ENCODE measurements at places on chromosomes 6 and 20. TPM values are rescaled to one million over a fixed set of nuclear protein-coding genes. Genes with fewer than 3 reads are reported as not detected.

DNA sequence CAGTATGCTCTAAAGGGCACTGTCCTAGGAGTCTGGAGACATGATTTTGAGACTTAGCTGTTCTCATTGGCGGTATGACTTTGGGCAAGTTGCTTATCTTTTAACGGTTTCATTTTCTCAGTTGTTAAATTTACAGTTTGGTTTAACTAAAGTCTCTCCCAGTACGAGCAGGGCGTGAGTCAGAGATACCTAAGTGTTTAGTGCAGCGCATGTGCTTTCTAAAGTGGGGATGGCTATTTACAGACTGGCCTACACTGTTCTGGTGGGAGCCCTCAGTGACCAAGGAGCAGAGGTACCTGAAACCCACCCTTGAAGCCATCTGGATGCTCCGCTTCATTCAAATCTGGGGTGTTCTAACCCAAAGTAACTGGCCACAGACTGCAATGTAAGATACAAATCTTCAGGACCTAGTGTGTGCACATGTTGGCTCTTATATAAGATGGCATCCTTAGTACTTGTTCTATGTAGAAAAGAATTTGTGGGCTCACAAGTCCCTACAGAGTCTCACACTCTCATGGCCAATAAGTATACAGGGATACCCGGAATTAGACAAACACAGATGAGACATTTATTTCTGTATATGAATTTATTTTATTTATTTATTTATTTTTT is 10.7 kb downstream of the MSH5 start:
- DNase-seq = no peak

LY6G5B gene
- total RNA-seq = 14.7 TPM

DNA sequence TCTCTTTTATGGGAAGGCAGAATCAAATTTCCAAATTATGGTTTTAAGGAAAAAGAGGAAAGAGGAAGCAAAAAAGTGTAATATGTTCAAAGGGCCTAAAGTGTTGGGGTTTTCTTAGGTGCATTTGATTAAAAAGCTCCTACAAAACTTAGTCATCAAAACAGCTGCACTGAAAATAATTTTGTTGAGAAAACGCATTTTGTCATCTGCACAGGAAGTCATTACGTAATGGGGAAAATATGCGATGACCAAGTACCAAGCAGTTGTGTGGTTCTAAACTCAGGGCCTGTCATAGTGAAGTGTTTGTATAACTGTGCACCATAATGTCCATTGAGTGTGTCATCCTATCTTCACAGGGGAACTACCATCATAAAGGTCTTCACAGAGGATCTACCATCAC is 15.6 kb downstream of the HAO1 start:
- no peak for DNase-seq

BRPF3 gene
- total RNA-seq = 15.1 TPM

GRCh38 chr6:78701407-78701806 is 165.9 kb upstream of the IRAK1BP1 start:
- DNase-seq = no peak

GRCh38 chr6:44049989-44050871 is 77.0 kb downstream of the MRPL14 start:
- DNase-seq = no peak

MAK gene
- total RNA-seq = 0.27 TPM

DNA sequence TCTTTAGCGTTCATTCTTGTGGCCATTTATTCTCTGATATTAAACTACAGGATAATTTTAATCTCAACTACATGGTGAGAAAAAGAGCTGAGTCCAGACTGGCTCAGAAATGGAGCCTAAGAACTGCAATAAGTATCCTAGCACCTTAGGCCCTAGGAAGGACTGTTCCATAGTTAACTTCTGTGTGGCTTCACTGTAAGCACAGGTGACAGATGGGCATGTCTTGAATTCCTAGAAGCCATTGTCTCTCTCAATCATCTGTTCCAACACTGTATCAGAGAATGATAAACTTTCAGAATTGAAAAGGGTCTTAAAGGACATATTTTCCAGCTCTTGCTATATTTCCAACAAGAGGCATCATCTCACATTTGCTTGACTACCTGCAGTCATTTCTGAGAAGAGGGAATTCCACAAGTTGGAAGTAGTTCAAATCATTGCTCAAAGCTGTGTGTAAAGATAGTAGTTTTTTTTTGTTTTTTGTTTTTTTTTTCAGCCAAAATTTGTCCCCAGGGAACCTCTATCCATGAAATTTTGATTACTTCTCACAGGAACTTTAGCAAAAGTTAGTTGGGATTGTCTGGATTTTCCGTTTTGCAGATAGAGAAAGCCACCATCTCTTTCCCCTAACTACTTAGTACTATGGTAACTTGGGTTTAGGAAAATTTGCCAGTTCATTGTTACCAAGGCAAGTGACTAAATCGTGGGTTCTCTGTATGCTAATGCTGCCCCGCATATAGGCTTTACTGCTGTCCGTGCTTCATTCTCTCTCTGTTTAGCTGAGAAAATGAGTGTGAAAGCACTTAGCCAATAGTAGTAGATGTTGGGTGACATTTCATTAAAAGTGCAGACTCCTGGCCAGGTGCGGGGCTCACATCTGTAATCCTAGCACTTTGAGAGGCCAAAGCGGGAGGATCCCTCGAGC is 47.2 kb downstream of the KCNS1 start:
- DNase-seq = peak; percentile 16

GNMT gene
- total RNA-seq = 0.38 TPM

DNA sequence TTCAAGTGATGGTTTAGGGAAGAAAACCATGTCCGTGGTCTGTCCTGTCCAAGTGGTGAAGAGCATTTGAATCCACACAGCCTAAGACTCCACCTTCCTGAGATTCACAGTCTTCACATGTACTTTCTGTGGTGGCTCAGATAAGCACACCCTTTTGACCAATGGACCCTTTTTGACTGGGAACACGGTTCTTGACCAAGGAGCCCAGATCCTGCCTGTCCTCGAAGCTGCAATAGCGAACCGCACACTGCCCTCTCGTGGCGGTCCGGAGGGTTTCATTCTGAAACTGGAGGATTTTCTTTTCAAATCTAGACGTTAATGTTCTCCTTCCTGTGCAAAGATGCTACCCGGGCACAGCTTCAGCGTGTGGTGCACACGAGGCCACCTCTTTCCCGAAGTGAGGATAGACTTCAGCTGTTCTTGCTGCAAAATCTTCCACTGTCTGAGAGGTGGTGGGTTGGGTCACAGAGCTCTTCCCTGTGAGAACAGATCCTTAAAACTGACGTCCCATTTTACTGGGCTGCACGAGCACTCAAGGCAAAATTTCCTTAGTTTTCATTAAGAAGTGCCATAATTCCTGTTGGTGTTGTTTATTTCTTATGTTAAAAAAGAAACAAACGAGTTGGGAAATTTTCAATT is 90.5 kb downstream of the SYNJ2 start:
- DNase-seq = peak; percentile 77

GRCh38 chr20:54340667-54341081 is 132.8 kb downstream of the PFDN4 start:
- DNase-seq = no peak

DEFB124 gene
- not detected for total RNA-seq

DNA sequence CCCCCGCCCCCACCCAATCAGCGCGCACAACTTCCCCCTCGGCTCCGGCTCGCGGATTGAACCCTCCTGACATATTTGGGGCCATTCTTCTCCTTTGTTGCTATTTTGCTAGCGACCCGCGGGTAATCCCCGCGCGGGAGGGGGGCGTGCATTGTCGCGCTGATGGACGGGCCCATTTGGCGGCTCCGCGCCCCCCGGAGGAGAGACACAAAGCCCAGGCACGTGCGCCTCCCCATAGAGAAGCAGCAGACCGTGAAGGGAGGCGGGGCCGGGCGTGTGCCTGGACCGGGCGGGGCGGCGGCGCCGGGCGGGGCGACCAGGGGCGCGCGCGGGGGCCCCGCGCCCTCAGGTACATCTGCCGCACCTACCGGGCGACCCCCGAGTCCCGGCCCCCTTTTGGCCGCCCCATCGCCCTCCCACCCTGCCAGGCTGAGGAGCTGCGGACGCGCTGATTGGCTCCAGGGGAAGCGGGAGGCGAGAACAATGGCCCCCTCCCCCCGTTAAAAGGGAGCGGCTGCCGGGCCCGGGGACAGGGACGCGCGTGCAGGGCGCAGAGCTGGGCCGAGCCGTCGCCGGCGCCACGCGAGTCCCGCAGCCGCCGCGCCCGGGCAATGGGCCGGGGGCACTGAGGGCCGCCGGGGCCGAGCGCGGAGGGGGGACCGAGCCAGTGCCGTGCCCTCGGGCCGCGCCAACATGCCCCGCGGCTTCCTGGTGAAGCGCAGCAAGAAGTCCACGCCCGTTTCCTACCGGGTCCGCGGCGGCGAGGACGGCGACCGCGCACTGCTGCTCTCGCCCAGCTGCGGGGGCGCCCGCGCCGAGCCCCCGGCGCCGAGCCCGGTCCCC is at the start of gene INSM1:
INSM1 (plus strand) TSS at position 530 of the 843 bp plus-strand sequence; CDS start at position 694, 164 bp downstream.
- DNase-seq = peak; percentile 23

RIPK1 gene
- total RNA-seq = 9.0 TPM

Measured in activated CD8-positive, alpha-beta T cell treated with anti-CD3 and anti-CD28 coated beads for 36 hours (primary cell).